ENCODE measurements at places on chromosomes 5 and 9.
A peak's percentile ranks its signal among the peaks of the same experiment; 100 is the strongest.

GRCh38 chr5:39228596-39228995 lies 9.2 kb upstream of the FYB1 start:
- no peak for DNase-seq

DNA sequence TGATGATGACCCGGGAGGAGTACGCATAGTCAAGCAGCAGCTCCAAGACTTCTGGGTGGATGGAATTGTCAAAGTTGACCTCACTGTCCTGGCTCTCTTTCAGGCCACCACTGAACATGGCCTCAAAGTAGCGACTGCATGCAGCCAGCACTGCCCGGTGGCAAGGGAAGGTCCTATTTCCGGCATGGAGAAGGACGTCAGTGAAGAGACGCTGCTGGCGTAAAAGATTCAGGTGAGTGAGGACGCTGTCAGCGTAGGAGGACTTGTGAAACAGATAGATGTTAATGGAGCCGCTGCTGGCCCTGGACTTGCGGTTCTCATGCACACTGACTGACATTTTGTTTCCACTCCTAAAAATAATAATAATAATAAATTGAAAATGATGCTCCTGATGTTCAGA lies 4.4 kb downstream of the ENC1 start:
- DNase-seq: no peak

GRCh38 chr9:125672876-125673275 lies 34.1 kb downstream of the MAPKAP1 start:
- DNase-seq: no peak

DNA sequence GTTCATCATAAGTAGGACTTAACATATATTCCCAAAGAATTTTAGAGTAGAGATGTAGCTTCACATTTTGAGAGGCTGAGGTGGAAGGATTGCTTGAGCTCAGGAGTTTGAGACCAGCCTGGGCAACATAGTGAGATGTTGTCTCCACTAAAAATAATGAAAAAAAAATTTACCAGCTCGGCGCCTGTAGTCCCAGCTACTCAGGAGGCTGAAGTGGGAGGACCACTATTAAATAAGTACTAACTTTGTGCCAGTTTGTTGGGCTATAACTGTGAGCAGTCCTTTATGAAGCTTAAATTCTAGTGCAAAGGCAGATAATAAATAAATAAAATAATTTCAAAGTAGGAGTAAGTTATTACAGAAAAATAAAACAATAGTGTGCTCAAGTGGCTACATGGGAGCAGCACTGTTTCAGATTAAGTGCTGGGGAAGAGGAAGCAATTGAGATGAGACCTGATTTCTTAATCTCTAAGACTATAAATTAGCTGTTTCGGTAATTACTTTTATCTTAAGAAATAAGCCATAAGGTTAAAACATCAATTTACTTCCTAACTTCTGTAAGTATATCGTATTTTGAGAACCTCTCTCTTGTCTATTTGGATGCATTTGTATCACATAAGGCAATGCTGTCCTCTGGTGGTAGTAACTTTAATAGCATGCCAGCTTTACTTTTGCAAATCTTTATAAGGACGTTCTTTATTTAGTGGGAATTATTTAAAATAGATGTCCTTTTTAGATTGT lies 98.9 kb downstream of the CSNK1G3 start:
- peak; percentile 83 for DNase-seq

DNA sequence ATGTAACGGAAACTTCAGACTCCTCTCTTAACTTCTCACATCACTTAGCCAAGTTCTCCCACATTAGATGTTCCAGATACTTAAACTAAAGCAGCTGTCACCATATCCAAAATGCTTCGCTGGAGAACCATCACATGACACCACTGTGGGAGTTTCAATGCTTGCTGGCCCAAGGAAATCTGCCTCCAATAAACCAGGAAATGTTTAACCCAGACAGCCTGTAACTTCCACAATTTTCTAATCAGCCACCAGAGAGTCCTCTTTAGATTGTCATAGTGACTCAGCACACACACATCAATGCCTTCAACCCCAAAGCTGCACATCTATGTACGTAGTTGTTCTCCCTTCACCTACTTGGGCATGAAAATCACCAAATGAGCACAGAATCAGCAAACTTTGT lies 118.7 kb downstream of the LPAR1 start:
- DNase-seq: peak; percentile 81

DNA sequence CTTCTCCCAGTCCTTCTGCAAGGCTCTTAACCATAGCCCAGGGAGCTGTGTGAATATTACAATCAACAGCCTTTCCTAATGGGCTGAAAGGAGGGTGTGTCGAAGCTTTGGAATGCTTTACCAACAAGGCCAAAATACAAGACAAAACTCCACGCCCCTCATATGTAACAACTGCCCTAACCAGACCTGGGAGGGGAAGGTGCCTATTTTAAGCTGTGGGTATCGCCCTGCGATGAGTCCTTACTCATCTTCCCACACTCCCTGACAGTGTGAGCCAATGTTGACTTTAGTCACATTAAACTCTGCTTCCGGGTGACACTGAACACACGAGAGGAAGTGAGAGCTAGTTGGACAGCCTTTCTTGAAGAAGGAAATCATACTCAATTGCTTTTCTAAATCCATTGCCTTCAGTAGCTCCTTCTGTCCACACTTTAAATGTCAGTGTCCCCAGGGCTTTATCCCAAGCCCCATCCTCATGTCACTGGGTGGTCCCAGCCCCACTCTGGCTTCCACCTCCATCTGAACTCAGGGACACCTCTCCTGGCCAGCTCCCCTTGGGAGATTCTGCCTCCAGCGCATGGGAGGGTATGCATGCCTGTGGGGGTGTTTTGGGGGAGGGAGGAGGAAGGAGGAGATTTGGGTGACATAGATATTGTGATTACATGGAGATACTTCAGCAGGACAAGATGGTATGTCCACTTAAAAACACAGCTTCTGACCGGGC lies 6.5 kb upstream of the TBC1D9B start:
- DNase-seq: no peak
